ENCODE measurements at places on chromosomes 5 and 9.
A peak's percentile ranks its signal among the peaks of the same experiment; 100 is the strongest.

DNA sequence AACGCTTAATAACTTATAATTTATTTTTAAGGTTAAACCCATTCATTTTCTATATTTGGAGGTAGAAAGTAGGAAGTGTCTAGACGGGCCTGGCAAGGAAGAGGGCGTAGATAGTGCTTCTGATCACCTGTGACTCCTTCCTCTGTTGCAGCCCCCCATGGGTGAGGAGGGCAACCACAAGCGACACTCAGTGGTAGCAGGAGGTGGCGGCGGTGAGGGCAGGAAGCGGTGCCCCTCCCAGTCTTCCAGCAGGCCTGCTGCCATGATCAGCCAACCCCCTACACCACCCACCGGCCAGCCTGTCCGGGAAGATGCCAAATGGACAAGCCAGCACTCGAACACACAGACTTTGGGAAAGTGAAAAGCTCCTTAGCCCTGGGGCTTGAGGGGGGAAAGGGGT, 36.7 kb downstream of the FAXDC2 start:
- no peak for DNase-seq

GRCh38 chr9:129140397-129141065, 29.3 kb downstream of the PTPA start:
- peak; percentile 60 for DNase-seq

DNA sequence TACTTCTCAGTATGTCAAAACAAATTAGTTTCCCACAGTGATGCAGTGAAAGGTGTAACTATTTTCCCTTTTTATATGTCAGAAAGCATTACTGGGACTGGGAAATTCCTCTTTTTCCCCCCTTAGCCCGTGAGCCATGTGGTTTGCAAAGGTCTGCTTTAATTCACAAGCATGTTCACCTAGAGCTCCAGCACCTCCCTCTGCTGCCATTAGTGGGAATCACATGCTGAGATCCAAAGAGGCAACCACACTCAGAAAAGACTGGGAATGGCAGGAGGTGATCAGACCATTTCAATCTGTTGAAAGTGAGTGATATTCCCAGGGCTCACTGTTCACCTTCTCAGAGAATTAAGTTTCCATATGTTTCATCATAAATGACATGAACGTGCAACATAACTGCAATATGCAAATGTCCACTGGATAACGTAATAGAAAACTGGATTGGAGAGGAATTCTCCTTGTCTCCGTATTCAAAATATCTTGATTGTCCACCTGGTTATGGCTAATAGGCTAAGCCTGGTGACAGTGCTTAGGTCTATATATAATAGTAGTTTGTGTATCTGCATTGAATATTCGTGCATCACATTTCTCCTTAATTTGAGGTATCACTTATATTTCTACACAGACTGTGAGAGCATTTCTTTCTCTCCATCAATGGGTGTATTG, 703.5 kb upstream of the WWC1 start:
- no peak for DNase-seq

GRCh38 chr9:126411948-126412284, 85.3 kb downstream of the MVB12B start:
- no peak for DNase-seq

- no peak for DNase-seq
Observed at GRCh38 chr9:29150606-29151005, 1577.3 kb upstream of the C9orf72 start.

GRCh38 chr9:75333624-75334023, 245.3 kb downstream of the OSTF1 start:
- DNase-seq: no peak

- no peak for DNase-seq
Observed at GRCh38 chr5:171496456-171496855, 77.0 kb downstream of the FGF18 start.

GRCh38 chr5:180872419-180872818, 11.3 kb upstream of the ZFP62 start:
- no peak for DNase-seq

DNA sequence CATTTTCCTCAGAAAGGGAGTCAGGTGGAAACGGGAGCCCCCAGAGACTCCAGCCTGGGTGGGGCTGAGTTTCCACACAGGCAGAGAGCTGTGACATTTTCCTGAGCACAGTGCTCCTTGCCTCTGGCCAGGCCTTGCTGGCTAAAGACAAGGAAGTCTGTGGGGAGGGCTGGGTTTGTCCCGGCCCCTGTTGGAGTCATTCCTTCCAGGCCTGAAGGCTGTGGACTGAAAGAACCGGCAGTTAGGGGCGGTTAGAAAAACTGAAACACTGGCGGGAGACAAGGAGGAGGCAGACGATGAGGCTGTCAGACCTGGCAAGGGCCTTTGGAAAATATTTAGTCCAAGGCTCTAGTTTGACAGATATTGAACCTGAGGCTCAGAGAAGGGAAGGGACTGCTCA, 29.9 kb downstream of the COL15A1 start:
- no peak for DNase-seq

DNA sequence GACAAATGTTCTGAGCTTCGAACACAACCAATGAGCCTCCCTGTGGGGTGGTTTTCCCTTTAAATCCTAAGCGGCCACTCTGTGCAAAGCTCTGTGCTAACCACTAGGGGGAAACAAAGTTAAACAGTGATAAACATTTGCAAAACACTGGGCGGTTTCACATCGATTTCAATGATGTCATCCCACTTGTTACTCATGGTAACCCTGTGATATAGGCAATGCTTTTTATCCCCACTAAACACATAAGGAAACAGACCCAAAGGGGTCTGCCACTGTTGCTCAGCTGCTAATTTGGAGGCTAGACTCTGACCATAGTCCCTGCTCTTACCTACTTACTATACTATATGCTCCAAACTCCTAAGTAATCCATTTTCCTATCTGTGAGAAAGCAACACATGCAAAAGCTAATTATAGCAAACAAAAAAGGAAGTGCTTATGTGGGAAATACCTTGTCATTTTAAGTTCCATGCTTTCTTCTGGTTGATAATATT, 57.3 kb downstream of the PTPN3 start:
- peak; percentile 4 for DNase-seq

DNA sequence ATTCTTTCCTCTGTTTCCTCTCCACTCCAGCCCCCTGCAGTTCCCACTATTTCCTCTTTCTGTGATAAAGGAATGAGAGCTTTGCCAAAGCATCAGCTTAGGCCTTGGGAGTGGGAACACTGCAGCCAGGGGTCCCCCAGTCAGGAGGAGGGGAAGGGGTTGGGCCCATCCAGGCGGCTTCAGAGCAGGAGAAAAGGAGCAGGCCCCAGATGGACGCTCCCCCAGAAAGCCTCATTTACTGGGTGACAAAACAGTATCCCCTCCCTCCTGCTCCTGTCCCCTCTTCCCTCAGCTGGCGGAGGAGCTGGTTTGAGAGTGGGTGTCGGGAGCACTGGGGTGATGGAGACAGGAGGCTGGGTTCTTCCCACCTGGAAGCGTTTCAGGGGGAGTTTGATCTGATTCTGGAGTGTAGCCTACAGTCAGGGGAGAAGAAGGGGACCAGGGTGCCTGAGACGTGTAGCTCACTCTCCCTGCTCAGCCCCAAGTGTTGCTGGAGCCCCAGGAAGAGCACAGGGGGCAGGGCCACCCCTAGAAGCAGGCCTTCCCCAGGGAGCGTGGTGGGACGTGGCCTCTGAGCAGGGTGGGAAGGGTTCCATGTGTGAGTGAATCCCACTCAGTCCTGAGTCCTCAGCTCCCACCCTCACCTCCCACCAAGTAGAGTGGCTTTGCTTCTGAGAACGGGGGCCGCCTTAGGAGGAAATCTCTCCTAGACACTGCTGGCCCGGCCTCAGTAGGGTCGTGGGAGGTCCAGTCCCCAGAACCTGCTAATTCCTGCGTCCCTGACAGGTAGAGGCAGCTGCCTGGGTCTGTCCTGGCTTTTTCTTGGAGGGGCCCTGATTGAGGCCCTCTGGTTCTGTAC, 173.1 kb downstream of the CACNA1B start:
- DNase-seq: no peak

DNA sequence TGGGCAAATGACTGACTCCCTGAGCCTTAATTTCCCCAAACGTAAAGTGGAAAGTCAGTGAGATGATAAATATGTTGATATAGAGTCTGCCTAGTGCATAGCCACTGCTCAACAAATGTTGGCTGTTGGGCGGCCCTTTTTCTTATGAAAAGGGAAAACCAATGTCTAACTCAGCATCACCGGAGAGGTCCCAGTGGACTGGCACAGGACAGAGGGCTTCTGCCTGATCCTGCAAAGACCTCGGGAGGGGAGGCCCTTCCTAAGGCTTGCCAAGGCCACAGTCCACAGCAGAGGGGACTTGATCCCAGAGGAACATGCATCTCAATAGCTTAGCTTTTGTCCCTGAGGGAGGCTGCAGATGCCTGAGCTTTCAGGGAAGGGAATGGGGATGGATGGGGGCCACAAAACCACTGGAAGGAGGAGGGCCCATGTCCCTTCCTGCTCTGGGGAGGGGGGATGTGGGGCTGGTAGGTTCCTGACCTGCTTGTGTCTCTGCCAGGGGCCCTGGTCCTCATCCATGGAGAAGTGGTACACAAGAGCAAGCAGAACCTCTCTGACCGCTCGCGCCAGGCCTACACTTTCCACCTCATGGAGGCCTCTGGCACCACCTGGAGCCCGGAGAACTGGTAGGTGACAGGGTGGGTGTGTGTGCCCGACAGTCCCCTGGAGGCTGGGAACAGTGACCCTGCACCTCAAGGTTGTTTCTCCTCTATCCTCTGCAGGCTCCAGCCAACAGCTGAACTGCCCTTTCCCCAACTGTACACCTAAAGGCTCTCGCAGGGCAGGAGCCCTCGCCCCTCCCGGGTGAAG, 6.3 kb downstream of the DOLK start:
- DNase-seq: no peak

DNA sequence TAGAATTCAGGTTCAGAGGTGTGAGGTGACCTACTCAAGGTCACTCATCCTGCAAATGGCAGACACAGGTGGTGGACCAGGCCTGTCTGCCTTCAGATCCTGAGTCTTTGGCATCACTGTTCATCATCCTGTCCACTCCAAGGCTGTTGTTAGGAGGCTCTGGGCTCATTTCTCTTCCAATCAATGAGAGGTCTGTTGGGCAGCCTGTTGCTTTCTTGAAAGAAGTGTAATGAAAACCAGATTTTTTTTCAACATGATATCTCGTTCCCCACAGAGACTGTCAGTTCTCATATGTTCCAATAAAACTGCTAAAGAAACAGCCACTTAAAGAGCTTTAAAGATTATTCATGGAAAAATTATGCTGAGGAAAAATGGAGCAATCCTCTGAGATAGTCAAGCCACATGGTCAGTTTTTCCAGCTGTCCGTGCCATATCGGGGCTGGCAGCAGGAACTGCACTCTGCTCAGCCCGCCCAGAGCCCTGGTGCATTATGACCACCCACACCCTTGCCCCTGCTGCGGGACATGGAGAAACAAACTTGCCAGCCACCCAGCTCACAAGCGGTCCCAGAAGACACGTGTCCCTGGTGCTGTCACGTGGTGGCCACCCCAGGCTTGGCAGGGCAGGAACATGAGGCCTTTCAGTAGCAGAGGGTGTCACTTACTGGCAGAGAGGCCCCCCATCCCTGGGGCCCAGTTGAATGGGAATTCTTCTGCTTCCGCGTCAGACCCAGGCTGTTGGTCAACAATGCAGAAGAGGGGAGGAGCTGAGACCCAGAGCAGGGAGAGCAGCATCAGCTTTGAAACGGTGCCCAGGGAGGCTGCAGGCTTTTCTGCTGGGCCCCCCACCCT, 63.7 kb upstream of the ANGPTL2 start:
- no peak for DNase-seq

GRCh38 chr5:127280491-127281220, 9.9 kb upstream of the MEGF10 start:
- no peak for DNase-seq

- no peak for DNase-seq
Observed at GRCh38 chr5:24472518-24472917, 172.3 kb downstream of the CDH10 start.

DNA sequence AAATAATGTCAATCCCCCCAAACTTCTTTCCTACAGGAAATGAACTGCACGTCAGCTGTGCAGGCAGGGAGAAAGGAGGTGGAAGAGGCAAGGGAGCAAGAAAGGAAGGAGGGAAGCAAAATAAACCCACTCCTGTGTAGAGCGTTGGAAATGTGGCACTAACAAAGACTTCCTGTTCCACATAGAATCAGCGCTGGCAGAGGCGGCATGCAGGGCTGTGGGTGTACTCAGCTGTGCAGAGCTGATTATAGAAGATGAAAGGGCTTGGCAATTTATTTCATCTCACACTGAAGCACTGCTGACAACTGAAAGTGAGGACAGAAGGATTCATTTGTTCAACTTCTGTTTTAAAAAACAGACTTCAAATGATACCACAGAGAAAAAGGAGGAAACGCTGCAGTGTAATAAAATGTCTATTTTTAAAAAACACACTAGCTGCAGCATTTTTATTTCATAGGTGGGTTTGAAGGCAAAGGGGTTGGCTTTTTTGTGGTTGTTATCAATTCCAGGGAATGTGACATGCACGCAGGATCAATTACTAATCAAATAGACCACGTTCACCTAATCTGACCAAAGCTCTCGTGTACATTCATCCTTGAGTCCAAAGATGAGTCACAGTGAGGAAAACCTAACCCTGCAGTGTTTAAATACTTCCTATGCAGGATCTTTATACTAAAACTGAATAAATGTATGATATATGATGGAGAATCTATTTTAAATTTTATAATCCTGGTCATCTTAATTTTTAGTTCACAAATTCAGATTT, 583.5 kb downstream of the ZNF608 start:
- peak; percentile 12 for DNase-seq

GRCh38 chr5:8756498-8757084, 789.3 kb downstream of the SEMA5A start:
- DNase-seq: no peak

- DNase-seq: no peak
Observed at GRCh38 chr5:38060354-38060753, 198.0 kb upstream of the EGFLAM start.

GRCh38 chr5:80655231-80655774, 520 bp upstream of the DHFR start:
- no peak for DNase-seq

DNA sequence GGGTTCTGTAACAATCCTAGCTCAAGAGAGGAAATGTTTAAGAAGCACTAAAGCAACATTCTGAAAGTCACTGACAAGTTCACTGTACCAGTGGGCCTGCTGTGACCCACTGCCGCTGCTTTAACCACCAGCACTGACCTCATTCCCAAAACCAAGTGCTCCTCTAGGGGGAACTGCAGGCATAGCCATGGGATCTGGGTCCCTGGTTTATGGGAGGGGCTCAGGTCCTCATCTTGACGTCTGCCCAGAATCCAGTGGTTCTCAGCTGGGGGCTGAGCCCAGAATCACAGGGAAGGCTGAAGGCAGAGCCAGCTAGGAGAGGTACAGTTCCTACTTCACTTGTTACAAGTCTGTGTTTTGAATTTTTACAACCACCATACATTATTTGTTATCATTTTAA, 36.1 kb upstream of the SLC2A8 start:
- no peak for DNase-seq
